Kidney capillary endothelial cell (primary cell): ENCODE measurements at places on chromosomes 2 and 18.
A peak's percentile ranks its signal among the peaks of the same experiment; 100 is the strongest.

GRCh38 chr18:23803755-23804154 is 114.5 kb downstream of the LAMA3 start:
- no peak for DNase-seq

DNA sequence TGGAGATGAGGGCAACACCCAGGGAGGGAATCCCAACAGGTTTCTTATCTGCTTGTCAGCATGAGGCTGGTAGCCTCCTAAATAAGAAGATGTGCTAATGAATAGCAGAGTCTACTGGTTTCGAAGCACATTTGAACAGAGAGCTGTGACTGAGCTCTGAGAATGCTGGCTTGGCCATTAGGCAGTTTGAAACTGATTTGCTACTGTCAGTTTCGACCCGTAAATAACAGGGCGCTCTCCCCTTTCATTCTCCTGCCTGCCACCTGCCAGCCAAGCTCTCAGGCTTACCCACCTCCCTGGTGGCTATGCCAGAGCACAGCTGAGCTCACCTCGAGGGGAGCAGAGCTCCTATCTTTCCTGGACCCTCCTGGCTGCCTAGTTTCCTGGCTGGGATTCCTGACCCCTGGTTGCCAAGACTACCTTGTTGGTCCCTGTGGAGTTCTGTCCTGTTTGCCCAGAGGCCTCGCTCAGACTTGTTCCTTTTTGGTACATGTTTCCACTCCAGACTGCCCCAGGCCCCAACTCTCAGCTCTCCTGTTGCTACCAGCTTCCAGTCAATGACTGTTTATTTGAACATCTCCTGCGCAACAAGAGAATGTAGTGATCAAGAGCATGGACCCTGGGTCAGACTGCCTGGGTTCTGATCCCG is 102.3 kb upstream of the ALPP start:
- DNase-seq = no peak

GRCh38 chr2:121605820-121606733 is 43.2 kb downstream of the CLASP1 start:
- DNase-seq = no peak

- DNase-seq = no peak
Measured at GRCh38 chr2:202847693-202848524, 23.7 kb downstream of the ICA1L start.

DNA sequence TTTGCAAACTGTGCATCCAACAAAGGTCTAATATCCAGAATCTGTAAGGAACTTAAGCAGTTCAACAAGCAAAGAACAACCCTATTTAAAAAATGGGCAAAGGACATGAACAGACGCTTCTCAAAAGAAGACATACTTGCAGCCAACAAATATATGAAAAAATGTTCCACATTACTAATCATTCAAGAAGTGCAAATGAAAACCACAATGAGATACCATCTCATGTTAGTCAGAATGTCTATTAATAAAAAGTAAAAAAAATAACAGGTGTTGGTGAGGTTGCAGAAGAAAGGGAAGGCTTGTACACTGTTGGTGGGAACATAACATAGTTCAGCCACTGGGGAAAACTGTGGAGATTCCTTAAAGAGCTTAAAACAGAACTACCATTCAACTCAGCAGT is 126.2 kb downstream of the NAT8 start:
- DNase-seq = no peak

- no peak for DNase-seq
Measured at GRCh38 chr2:95353055-95353575, 49.4 kb upstream of the FAHD2A start.

DNA sequence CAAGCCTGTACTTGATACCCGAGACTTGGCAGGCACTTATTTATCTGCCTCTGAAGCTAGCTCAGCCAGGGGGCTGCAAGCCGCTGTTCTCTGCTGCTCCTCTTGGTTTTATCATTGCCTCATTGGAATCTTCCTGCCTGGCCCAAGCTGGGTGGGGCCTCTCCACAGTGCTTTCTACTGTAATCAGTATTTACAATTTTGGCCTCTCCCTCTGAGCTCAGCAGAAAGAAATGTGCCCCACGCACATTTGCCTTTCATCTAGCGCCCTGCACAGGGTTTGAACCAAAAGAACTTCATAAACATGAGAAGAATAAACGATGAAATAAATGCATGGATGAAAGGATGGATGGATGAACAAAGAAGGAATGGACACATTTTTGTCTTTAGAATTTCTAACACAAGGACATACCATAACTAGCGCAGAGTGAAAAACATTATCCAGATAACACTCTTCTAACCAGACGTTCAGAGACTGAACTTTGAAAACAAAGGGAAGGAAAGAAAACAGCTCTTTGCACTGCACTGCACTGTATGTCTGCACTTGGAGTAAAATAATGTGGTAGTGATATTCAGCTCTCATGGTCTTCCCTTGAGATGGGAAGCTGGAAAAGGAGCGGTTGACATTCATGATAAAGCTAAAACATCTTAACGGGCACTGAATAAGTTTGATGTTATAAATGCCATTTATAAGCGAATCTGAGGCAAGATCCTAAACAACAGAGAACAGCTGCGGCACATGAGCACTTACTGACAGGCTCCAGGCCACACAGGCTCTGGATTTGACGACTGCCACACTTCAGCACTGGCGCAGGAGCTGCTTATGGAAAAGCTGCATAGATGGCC is 86.8 kb upstream of the SP3 start:
- DNase-seq = no peak

DNA sequence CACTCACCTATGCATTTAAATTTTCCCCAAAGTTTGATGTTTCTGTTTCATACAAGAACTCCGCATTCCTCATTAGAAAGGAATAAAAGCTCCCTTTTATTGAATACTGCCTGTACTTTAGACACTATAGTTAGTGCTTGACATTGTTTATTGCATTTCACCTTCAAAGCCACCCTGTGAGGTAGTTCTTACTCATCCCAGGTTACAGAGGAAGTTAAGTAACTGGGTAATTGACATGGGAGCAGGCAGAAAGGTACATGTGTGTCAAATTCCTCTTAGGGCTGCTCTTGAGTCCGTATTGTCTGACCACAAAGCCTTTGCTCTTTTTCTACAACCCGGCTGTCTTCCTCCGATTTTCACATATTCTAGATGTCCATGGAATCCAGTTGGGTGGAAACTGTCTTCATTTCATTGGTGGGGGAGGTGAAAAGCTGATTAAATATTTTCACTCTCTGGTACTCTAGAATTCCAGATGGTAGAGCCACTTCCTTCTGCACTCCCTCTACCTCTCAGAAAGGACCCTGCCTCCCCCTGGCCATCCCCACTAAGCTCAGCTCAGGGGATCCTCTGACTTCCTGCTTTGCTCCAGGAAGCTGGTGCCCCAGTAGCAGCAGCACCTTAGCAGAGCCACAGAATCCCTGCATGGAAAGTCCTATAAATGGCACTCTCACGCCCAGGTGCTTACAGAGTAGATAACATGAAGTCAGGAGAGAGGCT is 319.2 kb downstream of the LRATD1 start:
- no peak for DNase-seq

GRCh38 chr18:52395146-52395852 is 55.3 kb downstream of the DCC start:
- no peak for DNase-seq

DNA sequence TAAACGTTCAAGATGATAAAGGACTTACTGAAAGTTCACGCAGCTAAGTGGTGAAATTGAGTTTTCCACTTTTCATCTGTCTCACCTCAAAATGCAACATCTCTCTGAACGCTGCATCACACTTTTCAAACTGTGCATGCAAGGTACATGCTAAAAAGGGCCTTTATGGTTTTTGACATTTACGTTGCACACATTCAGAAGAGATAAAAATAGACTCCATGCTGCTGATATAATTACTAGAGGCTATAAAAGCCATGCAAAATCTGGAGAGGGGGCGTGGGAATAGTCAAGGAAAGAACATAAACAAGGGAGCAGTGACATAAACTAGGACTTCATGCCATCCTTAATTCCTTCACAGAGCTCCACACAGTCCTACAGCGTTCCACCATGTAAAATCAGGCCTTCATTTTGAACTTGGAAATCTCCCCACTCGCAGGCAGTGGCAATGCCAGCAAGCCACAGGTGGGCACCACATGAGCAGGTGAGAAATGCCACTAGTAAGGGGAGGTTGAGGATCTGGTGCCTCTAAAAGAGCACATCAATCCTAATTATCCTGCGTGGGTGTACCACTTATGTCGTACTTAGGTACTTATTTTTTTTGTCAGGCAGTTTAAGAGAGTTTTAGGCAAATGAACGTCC is 71.4 kb downstream of the ZEB2 start:
- no peak for DNase-seq

- no peak for DNase-seq
Measured at GRCh38 chr2:60742419-60742818, 13.6 kb upstream of the PAPOLG start.

- peak; percentile 92 for DNase-seq
Measured at GRCh38 chr2:45681675-45682074, 30.2 kb downstream of the PRKCE start.

- DNase-seq = no peak
Measured at GRCh38 chr18:72181241-72181764, 362.8 kb downstream of the CBLN2 start.

- DNase-seq = peak; percentile 67
Measured at GRCh38 chr2:132671151-132671835, 1.3 kb upstream of the LYPD1 start.

- no peak for DNase-seq
Measured at GRCh38 chr2:10752236-10752635, 30.8 kb downstream of the ATP6V1C2 start.

DNA sequence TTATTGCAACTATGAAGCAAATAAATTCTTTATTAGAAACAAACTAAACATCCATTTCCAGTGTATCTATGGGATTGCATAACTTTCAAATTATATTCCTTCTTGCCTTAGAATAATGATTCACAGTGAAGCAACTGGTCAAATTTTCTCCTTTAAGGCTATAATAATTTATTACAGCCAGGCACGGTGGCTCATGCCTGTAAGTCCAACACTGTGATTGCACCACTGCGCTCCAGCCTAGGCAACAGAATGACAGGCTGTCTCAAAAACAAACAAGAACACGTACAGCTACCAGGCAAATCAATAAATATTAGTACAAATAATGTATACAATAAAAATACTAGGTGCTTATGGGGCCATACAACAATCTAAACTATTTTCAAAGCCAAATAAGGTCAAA is 1416.2 kb downstream of the LRP1B start:
- no peak for DNase-seq

GRCh38 chr2:237509151-237509550 is 22.1 kb downstream of the MLPH start:
- DNase-seq = no peak

- DNase-seq = no peak
Measured at GRCh38 chr2:174965551-174965950, 39.6 kb downstream of the CHN1 start.

DNA sequence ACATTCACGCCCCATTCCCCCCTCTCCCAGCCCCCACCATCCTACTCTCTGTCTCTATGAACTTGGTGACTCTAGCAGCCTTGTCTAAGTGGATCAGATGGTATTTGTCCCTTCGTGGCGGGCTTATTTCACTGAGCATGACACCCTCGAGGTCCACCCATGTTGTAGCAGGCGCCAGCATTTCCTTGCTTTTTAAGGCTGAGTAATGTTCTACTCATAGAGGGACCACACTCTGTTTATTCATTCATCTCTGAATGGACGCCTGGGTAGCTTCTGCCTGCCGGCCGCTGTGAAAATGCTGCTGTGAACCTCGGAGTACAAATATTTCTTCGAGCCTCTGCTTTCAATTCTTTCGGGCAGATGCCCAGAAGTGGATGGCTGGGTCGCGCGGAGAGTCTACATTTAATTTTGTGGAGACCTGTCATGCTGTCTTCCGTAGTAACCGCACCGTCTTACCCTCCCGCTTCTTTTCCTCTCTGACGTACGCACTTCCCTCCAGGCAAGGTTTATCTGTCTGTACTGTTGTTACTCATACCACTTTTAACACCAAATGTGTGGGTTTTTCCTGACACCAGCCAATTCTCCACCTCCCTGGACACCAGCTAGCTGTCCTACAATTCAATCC is 5.6 kb downstream of the CROCC2 start:
- no peak for DNase-seq

- DNase-seq = no peak
Measured at GRCh38 chr2:5986801-5987787, 294.9 kb downstream of the SOX11 start.

- no peak for DNase-seq
Measured at GRCh38 chr2:160590664-160591063, 97.1 kb upstream of the RBMS1 start.

- no peak for DNase-seq
Measured at GRCh38 chr2:145812165-145812554, 1292.2 kb upstream of the ZEB2 start.

DNA sequence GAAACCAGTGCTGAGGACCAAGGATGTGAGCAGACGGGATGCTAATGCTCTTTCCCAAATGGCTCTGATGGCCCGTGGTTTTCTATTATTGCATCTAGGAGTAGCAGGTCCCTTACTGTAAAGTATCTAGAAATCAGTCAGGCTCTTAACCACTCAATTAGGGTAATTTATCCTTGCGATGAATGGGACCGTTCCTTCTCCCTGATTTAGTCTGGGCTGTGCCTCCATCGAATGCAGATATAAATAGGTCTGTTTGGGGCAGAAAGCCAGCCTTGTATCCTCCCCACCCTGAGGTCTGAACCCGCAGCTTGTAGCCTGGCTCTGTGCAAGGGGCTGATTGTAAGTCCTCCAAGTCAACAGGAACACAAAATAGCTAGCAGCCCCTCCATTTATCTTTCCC is 9.5 kb upstream of the SMARCAL1 start:
- no peak for DNase-seq

GRCh38 chr2:83233326-83233725 is 1225.8 kb downstream of the SUCLG1 start:
- DNase-seq = no peak

GRCh38 chr2:57376985-57377384 is 669.6 kb upstream of the VRK2 start:
- no peak for DNase-seq

- no peak for DNase-seq
Measured at GRCh38 chr2:168152902-168153530, 94.4 kb downstream of the STK39 start.

DNA sequence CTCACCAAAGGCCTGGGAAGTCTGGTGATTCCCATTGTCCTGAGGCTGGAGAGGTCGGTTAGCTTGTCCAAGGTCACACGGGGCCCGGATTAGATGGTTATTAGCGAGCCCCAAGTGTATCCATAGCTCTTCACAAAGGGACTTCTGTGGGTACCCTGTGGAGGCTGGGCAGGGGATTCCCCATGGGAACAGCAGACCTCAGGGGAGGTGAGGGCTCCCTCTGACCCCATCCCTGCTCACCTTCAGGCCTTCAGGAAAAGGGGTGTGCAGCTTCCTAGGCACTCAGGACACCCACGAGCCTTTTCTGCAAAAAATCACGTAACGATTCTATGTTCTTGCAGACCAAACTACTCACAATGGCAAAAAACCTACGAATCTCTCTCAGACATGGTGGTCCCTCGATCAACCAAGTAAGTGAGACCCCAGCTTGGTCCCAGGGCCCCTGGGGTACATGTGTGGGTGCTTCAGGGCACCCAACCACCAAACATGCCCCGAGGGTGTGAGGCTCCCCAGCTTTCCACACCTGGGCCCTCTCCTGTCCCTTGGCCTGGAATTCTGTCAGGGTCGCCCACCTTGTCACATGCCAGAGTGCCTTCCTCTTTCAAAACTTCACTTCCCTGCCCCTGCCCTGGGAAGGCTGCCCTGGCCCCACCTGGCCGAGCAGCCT is 40.3 kb downstream of the PDIA6 start:
- no peak for DNase-seq
